ENCODE measurements at places on chromosomes 4 and X.
A peak's percentile ranks its signal among the peaks of the same experiment; 100 is the strongest.

- DNase-seq: no peak
- peak overlapping the region; percentile 81 for H3K4me3 ChIP-seq
- peaks cover 19% of the 10 kb centered on the region for H3K4me1 ChIP-seq
- H3K36me3 ChIP-seq: peaks cover 8% of the 10 kb centered on the region
- peaks cover 2% of the 10 kb centered on the region for H3K27me3 ChIP-seq
These were observed 1.0 kb upstream of the PLA2G12A start for GRCh38 chr4:109730619-109731545.

DNA sequence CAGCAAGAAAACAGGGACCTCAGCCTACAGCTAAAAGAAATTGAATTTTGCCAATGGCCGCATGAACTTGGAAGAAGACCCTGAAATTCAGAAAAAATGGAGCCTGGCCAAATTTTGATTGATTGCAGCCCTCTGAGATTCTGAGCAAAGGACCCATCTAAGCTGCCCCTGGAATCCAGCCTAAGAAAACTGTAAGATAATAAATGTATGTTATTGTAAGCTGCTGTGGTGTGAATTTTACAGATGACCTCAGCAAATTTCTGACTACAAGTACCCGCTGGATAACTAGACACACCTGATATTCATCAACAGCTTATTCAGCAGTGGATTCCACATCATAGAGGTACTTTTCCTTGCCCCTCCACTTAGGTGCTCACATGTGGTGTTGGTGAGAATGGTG is 119.5 kb upstream of the EPHA5 start:
- no peaks in the 10 kb centered on the region for H3K36me3 ChIP-seq
- no peaks in the 10 kb centered on the region for H3K4me1 ChIP-seq
- H3K27me3 ChIP-seq: no peaks in the 10 kb centered on the region
- no peak overlapping the region for H3K27ac ChIP-seq
- DNase-seq: no peak

DNA sequence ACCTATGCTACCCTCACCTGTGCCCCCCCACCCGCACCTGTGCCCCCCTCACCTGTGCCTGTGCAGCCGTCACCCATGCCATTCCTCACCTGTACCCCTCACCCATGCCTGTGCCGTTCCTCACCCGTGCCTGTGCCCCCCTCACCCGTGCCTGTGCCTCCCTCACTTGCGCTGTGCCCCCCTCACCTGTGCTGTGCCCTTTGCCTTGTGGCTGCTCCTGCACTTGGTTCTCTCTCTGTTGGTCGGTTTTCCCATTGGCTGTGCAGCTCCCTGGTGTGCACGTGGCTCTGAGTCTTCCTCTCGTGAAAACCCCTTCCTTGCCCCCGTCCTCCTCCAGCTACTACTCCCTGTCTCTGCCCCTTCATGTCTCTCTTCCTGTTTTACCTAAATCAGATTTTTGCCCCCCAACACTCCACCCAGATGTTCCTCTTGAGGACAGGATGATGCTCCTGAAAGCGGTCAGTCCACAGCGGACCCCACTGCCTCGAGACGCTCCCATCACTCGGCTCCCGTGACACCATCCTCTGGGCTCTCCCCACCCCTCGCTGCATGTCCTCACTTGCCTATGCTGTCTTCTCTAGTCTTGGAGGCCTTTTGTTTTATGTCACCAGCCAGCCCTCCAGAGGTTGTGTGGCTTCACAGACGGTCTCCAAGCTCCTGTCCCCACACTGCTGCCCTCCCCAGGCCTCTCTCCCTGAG is 6.8 kb downstream of the MAEA start:
- peaks cover 24% of the 10 kb centered on the region for H3K36me3 ChIP-seq
- H3K4me1 ChIP-seq: peaks cover 19% of the 10 kb centered on the region
- no peak overlapping the region for H3K27ac ChIP-seq
- no peak overlapping the region for H3K4me3 ChIP-seq
- no peak for DNase-seq

GRCh38 chrX:131271274-131271673 is 17.8 kb downstream of the IGSF1 start:
- no peak overlapping the region for H3K27ac ChIP-seq
- no peaks in the 10 kb centered on the region for H3K27me3 ChIP-seq
- no peak for DNase-seq
- H3K4me1 ChIP-seq: no peaks in the 10 kb centered on the region
- H3K4me3 ChIP-seq: no peak overlapping the region

GRCh38 chrX:132984058-132984650 is 25.7 kb upstream of the HS6ST2 start:
- no peak overlapping the region for H3K27ac ChIP-seq
- no peaks in the 10 kb centered on the region for H3K4me1 ChIP-seq
- H3K36me3 ChIP-seq: no peaks in the 10 kb centered on the region

- H3K27ac ChIP-seq: no peak overlapping the region
- H3K27me3 ChIP-seq: no peaks in the 10 kb centered on the region
- H3K4me1 ChIP-seq: peaks cover 25% of the 10 kb centered on the region
- peaks cover 2% of the 10 kb centered on the region for H3K36me3 ChIP-seq
- no peak for DNase-seq
- H3K4me3 ChIP-seq: no peak overlapping the region
These were observed 8.9 kb upstream of the RUFY3 start for GRCh38 chr4:70712604-70713452.

DNA sequence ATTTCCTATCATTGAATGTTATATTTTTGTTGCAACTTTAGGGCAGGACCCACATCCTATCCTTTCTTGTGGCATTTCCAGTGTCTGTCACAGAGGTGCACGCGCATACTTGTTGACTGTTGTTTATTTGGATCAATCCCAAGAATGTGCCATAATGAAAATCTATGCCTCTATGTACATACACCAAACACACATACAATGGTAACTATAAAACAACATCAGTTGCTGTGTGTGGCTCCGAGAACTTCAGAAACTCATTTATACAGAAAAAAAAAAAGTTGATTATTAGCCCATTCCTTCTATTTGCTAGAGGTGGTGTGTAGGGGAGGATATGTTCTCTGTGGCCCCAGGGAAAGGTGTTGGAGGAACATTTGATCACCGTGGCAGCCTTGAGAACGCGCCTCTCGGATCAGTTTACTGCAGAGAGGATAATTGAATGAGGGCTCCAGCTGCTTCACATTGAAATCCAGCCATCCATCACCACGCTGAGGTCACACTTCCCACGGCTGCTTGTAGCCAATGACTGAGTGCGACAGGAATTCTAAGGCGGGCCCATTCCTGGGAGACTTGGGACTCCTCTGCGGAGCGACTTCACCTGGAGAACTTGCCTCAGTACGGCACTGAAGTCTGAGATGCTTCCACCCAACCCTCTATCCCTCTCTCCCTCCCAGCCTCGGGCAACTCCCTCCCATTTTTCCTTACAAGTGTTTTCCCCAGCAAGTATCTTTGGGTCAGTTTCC is 19.5 kb downstream of the SMPX start:
- no peak overlapping the region for H3K4me3 ChIP-seq

- H3K27ac ChIP-seq: no peak overlapping the region
- no peak overlapping the region for H3K4me3 ChIP-seq
- no peak for DNase-seq
- H3K27me3 ChIP-seq: no peaks in the 10 kb centered on the region
- H3K36me3 ChIP-seq: peaks cover 15% of the 10 kb centered on the region
- peaks cover 29% of the 10 kb centered on the region for H3K4me1 ChIP-seq
These were observed 9.9 kb downstream of the CHIC2 start for GRCh38 chr4:54054501-54054900.

- H3K27me3 ChIP-seq: peaks cover 41% of the 10 kb centered on the region
- no peaks in the 10 kb centered on the region for H3K36me3 ChIP-seq
- DNase-seq: peak; percentile 6
- peaks cover 16% of the 10 kb centered on the region for H3K4me1 ChIP-seq
- no peak overlapping the region for H3K4me3 ChIP-seq
These were observed 30.8 kb downstream of the NDNF start for GRCh38 chr4:121041307-121042090.

DNA sequence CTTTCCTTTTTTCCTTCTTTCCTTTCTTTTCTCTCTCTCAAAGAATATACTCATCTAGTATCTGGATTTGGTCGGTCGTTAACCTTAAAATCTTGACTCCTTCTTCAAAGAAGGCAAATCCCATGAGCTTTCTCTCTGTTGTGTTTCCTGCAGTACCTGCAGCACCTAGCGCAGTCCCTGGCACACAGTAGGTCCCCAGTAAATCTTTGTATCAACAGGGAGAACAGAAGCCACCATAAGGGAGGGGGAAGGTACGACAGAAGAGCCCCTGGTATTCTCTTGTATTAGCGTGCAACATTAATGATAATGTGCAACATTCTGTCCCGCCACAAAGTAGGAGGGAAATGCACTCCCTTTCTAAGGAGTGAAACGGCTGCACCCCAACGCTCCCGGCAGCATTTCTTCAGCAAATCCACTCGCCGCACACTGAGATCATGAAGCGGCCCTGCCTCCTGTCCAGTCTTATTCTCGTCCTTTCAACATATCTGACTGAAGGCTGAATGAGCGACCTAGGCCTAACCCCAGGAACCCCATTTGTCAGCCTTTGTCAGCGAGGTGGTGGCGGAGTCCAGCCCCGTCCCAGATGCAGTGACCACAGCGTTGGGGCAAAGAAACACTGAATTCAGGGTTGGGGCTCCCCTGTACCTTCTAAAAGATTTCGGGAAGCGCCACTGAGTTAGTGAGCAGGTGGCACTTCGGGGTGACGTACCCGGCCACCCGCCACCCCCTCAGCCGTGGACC is 133.7 kb downstream of the AMELX start:
- H3K27me3 ChIP-seq: peaks cover 20% of the 10 kb centered on the region
- H3K4me3 ChIP-seq: no peak overlapping the region
- no peaks in the 10 kb centered on the region for H3K4me1 ChIP-seq
- no peaks in the 10 kb centered on the region for H3K36me3 ChIP-seq
- H3K27ac ChIP-seq: no peak overlapping the region
- DNase-seq: no peak

GRCh38 chr4:10773010-10773409 is 88.4 kb upstream of the CLNK start:
- H3K36me3 ChIP-seq: no peaks in the 10 kb centered on the region
- H3K4me3 ChIP-seq: no peak overlapping the region
- no peak overlapping the region for H3K27ac ChIP-seq
- H3K4me1 ChIP-seq: no peaks in the 10 kb centered on the region
- peaks cover 4% of the 10 kb centered on the region for H3K27me3 ChIP-seq

DNA sequence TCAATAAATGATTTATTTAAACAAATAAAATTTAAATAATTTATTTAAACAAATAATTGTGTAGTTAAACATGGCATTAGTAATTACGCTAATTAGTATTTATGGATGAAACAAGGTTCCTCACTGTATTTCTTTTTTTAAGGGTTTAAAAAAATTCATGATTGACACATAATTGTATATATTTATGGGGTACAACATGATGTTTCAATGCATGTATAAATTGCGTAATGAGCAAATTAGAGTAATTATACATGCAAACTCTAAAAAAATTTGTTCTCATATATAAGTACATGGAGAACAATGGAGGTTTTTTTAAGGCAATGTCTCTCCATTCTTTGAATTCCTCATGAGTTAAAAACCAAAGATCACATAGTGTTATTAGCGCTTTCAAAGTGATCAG is 115.7 kb upstream of the KLF3 start:
- no peaks in the 10 kb centered on the region for H3K36me3 ChIP-seq
- no peak for DNase-seq
- no peak overlapping the region for H3K4me3 ChIP-seq
- no peaks in the 10 kb centered on the region for H3K4me1 ChIP-seq

- no peaks in the 10 kb centered on the region for H3K36me3 ChIP-seq
- H3K27ac ChIP-seq: no peak overlapping the region
- DNase-seq: no peak
- H3K27me3 ChIP-seq: no peaks in the 10 kb centered on the region
- H3K4me1 ChIP-seq: no peaks in the 10 kb centered on the region
These were observed 271.2 kb upstream of the SMIM31 start for GRCh38 chr4:164482758-164483157.

GRCh38 chr4:150117094-150117493 is 38.8 kb downstream of the DCLK2 start:
- no peaks in the 10 kb centered on the region for H3K36me3 ChIP-seq
- H3K27me3 ChIP-seq: no peaks in the 10 kb centered on the region
- H3K4me3 ChIP-seq: no peak overlapping the region
- no peak for DNase-seq
- no peaks in the 10 kb centered on the region for H3K4me1 ChIP-seq

- no peaks in the 10 kb centered on the region for H3K4me1 ChIP-seq
- DNase-seq: no peak
- H3K27ac ChIP-seq: no peak overlapping the region
- no peaks in the 10 kb centered on the region for H3K36me3 ChIP-seq
These were observed 69.2 kb upstream of the PNPLA4 start for GRCh38 chrX:7996414-7996813.

DNA sequence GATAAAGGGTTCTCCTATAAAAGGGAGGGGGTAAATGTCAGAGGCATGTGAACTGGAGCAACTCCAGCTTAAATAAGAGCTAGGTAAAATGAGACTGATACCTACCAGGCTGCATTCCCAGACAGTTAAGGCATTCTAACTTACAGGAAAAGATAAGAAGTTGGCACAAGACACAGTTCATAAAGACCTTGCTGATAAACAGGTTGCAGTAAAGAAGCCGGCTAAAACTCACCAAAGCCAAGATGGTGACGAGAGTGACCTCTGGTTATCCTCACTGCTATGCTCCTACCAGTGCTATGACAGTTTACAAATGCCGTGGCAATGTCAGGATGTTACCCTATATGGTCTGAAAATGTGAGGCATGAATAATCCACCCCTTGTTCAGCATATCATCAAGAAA is 13.1 kb upstream of the SULT1B1 start:
- no peaks in the 10 kb centered on the region for H3K27me3 ChIP-seq
- no peaks in the 10 kb centered on the region for H3K4me1 ChIP-seq
- DNase-seq: no peak
- no peak overlapping the region for H3K27ac ChIP-seq
- H3K4me3 ChIP-seq: no peak overlapping the region

GRCh38 chr4:180169966-180170365 is 2073.2 kb upstream of the TENM3 start:
- no peaks in the 10 kb centered on the region for H3K27me3 ChIP-seq
- H3K27ac ChIP-seq: no peak overlapping the region
- no peaks in the 10 kb centered on the region for H3K4me1 ChIP-seq
- no peaks in the 10 kb centered on the region for H3K36me3 ChIP-seq

GRCh38 chr4:102453827-102454226 is 47.3 kb upstream of the NFKB1 start:
- no peak overlapping the region for H3K4me3 ChIP-seq
- no peak for DNase-seq
- peaks cover 20% of the 10 kb centered on the region for H3K4me1 ChIP-seq
- no peak overlapping the region for H3K27ac ChIP-seq
- H3K27me3 ChIP-seq: peaks cover 6% of the 10 kb centered on the region

- H3K4me1 ChIP-seq: no peaks in the 10 kb centered on the region
- no peak overlapping the region for H3K4me3 ChIP-seq
- H3K27ac ChIP-seq: no peak overlapping the region
These were observed 15.3 kb downstream of the LARP7 start for GRCh38 chr4:112652216-112652615.

DNA sequence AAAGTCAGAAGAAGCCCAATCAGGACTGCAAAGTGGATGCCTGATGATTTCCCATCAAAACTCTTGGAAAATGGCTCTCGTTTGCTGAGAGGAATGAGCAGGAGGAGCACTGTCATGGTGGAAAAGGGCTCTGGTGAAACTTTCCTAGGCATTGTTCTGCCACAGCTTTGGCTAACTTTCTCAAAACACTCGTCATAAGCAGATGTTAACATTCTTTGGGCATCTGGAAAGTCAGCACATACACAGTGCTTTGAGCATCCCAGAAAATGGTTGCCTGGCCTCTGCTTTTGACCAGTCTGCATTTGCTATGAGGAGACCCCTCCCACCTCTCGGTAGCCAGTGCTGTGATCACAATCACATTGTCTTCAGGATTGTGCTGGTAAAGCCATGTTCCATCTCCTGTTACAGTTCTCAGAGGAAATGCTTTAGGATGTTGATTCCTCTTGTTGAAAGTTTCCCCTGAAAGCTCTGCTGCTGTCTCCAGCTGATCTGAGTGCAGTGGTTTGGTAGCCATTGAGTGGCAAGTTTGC is 25.2 kb upstream of the TBC1D14 start:
- peaks cover 30% of the 10 kb centered on the region for H3K36me3 ChIP-seq
- no peak for DNase-seq
- H3K27me3 ChIP-seq: no peaks in the 10 kb centered on the region
- no peak overlapping the region for H3K4me3 ChIP-seq
- H3K27ac ChIP-seq: no peak overlapping the region

Measured in activated T-helper 1 cell treated with anti-CD3 and anti-CD28 coated beads, Interleukin-12 subunit alpha, Interleukin-12 subunit beta, Interleukin-2, Interleukin-4 antibody, amounts not matched to agents 30 ng/mL and 10 ng/mL and 1 ng/mL, durations not matched to agents 14 hours and 24 hours and 36 hours (primary cell).